RKO (cell line): ENCODE measurements at places on chromosomes 3 and 15.

- DNase-seq = no peak
Observed at GRCh38 chr15:58513008-58513407, 81.2 kb downstream of the LIPC start.

- no peak for DNase-seq
Observed at GRCh38 chr3:163768048-163768447, 1310.2 kb downstream of the SI start.

DNA sequence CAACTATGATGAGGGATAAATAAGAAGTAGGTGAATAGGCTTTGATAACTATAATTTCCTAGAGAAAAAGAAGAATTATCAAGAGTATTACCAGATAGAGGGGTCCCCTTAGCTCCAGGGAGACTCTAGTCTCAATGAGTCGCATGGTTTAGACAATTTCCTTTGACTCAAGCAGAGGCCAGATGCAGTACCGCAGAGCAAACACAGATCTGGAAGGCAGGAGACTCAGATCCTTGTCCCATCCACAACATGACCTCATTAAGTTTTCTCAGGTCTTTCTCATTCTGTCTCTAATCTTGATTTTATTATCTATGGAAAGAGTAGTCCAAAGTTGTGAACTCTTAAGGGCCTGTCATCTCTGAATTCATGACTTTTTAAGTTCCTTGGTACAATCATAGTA, 987.9 kb downstream of the NTRK3 start:
- no peak for DNase-seq

GRCh38 chr3:62284442-62284841, 88.9 kb downstream of the FEZF2 start:
- DNase-seq = no peak

DNA sequence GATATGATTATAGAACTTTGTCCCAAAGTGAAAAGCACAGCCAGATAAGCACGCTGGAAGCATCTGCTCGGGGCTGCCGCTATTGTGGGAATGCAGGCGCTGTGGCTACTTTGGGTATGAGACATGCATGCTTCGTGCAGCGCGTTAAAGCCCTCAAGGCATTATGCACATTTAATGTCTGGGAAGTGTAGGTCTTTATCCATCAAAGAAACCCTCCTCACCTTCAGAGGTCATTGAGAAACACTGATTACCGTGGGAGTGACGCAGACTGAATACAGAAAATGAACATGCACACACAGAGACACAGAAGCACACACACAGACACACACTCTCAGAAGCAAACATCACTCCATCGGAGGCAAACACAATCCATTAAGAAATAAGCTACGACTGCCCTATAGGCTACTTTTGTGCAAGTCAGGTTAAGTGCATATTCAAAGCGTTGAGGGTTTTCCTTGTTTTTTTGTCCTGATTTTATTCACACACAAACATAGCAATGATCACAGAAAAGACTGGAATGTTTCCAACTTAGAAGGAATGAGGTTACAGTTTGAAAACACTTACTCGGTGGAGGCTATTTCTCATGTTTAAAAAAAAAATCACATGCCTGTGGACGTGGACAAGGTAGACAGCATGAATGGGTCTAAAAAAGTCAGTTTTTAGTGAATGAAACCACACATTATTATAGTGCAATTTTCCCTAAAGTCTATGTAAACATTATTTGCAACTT, 68.5 kb downstream of the PLCH1 start:
- no peak for DNase-seq

GRCh38 chr3:195033531-195034091, 237.3 kb downstream of the XXYLT1 start:
- no peak for DNase-seq

DNA sequence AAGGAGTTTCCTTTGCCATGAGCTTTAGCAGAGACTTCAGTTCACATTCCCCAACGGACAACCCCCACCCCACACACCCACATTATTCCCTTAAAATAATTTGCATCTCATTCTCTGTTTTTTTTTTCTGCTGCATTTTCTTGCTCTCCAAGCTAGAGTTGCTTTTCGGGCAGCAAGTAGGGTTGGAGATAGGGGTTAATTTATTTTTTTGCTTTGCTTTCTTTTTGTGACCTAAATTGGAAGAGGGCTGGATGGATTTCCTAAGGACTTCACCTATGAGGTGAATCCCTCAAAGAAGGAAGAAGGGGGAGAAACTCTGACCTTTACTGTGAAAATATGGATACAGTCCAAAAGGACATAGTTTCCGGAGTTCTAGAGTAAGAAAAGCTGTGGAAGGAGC, 6.6 kb downstream of the SOX2 start:
- DNase-seq = no peak

DNA sequence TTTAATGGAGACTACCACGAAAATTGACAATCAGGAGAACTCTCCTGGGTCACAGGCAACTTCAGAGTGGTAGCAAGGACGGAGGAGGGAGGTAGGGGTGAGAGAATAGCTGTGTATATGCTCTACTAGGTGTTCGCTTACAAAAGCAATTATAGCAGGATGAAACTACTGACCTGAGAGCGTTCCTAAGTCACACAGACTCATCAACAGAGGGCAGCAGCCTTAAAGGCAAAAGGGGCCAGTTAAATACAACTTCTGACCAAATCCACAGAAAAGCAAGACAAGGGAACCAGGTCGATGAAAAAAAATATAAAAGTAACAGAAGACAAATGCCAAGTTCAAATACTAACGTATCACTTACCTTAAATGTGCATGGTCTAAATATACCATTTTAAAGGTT, 894.6 kb downstream of the PLOD2 start:
- no peak for DNase-seq

DNA sequence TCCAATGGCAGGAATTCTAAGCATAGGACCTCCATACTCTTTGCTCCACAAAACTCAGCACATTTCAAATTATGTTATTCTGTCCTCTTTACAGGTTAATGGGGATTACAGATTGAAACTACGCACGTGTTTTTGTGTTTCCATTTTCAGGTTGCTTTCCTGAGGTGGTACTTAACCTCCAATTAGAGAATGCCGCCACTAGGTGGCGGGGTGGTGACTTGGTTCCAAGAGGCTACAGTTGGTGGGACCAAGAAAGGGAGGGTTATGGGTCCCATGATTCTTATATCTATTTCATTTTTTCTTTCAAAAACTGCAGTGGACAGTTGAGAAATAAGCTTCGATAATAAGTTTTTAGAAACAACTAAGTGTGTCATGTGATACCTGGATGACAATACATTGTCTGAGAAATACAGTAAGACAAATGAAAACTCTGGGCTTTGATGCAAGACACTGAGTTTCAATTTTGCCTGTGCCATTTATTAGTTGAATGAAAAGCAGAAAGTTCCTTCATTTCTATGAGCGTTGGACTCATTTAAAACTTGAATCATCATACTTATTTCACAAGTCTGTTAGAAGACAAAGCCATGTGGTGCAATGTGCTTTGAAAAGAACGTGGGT, 539.0 kb downstream of the FGF12 start:
- DNase-seq = peak; percentile 62

- peak; percentile 21 for DNase-seq
Observed at GRCh38 chr3:139455855-139456254, 20.5 kb downstream of the RBP2 start.

GRCh38 chr3:171122240-171122639, 95.7 kb upstream of the SLC2A2 start:
- peak; percentile 22 for DNase-seq

DNA sequence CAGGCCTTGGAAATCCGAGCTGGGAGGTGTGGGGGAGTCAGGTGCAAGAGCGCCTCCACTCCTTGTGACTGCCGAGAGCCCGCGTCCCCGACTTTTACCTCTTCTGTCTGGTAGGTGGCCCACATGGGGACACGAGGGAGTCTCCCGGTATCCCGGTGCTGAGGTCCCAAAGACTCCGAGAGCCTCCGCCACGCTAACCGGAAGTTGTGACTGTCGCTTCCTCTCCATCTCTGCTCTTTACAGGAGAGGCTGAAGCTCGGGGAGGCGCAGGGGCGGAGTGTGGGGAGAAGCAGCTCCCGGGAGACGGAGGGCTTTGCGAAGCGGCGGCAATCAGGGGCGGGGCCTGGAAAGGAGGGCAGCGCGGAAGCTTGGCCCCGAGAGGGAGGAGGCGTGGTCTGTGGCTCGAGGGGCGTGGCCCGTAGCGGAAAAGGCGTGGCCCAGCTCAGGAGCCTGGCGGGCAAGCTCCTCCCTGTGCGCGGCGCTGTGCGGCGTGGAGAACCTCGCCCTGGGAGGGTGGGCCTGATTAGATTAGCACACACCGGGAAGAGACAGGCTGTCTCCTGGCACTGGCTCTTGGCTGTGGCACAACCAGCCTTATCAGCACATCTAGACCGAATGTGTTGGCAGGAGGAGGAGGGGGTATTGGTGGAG, 143.9 kb downstream of the GABRB3 start:
- DNase-seq = peak; percentile 88

DNA sequence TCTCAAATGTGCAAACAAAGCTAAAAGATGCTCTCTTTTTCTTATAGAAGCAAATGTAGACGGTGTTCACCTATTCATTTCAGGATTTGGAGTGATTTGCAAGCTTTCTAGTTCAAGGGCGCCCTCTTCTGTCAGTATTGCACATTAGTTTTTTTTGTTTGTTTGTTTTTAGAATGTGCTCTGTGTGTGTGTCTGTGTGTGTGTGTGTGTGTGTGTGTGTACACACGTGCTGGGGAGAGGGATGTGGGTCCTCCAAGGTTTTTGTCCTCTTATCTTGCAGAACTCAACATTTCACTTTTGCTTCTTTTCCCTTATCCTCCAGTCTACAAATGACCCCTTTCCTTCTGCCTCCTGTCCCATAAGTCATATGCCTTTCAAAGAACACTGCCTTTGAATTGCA, 23.5 kb downstream of the DNAH1 start:
- DNase-seq = peak; percentile 77

- DNase-seq = peak; percentile 71
Observed at GRCh38 chr15:38354315-38354929, 99.5 kb upstream of the FAM98B start.

- no peak for DNase-seq
Observed at GRCh38 chr15:73504885-73505284, 61.9 kb downstream of the REC114 start.

- peak; percentile 7 for DNase-seq
Observed at GRCh38 chr3:131393868-131394267, 12.3 kb downstream of the NUDT16 start.

GRCh38 chr3:104992676-104993075, 374.0 kb upstream of the ALCAM start:
- no peak for DNase-seq

DNA sequence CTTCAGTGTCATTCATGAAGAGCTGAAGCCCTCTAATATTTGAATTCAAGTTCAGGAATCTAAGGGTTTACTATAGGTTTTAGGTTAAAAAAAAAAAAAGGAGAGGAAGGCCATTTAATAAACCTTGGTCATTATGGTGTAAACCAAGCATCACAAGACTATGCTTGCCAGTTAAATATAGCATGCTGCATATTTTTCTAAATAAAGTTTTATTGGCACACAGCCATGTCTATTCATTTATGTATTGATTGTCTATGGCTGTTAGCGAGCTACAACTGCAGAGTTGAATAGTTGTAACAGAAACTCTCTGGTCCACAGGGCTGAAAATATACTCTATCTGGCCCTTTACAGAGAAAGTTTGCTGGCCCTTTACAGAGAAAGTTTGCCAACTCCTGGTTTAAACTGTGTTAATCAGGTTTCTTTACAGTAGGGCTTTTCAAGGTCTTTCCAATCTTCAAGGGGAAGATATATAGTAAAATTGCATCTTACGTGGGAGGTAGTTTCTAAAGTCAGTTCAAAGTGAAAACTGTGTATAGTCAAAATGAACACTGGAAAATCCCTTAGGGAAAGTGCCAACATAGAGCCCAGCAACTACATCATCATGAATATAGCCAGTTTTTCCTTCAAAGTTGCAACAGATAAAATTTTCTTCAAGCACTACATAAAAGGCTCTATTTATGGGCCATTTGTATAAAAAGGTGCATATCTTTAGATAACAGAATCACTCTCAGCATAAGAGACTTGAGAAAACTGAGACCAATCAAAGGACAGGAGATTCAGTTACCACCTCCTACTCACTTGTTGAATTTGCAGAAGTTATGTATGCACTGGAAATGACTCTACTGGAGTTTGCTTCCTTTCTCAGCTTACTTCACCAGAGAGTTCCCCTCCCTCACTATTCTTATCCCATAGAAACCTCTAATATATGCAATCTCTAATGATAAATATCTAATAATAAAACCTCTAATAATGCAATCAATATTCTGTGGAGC, 49.7 kb upstream of the FRMD4B start:
- DNase-seq = no peak

DNA sequence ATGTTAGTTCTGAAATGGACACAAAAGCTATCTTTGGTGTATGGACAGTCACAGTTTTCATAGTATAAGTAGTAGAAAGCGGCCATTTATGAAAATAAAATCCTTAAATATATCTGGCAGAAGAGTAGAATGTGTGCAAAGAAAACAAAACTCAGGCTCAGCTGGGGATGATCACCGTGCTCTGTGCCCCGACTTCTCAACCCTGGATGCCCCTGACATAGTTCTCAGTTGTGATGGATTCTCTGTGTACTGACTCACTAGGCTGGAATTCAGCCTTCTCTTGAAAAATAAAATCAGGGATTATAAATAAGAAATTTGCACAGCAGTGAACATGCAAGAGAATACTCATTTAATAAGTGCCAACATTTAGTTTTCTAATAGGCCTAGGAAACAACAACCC, 925.1 kb upstream of the NR2F2 start:
- no peak for DNase-seq

- DNase-seq = peak; percentile 43
Observed at GRCh38 chr3:184656829-184657681, 54.8 kb downstream of the MAGEF1 start.

GRCh38 chr3:30180310-30181177, 425.9 kb upstream of the TGFBR2 start:
- no peak for DNase-seq

- DNase-seq = no peak
Observed at GRCh38 chr15:62242999-62243398, 77.9 kb upstream of the C2CD4B start.

- DNase-seq = no peak
Observed at GRCh38 chr3:171206283-171206682, 179.8 kb upstream of the SLC2A2 start.

GRCh38 chr3:161316006-161316689, 55.2 kb downstream of the SPTSSB start:
- peak; percentile 15 for DNase-seq

- DNase-seq = no peak
Observed at GRCh38 chr15:23860290-23861245, 173.5 kb upstream of the NDN start.

GRCh38 chr3:107877936-107878335, 212.9 kb downstream of the CD47 start:
- DNase-seq = no peak

GRCh38 chr15:77577366-77577950, 55.3 kb downstream of the LINGO1 start:
- DNase-seq = no peak

GRCh38 chr3:126750756-126751121, 46.7 kb downstream of the CHCHD6 start:
- DNase-seq = no peak
